ENCODE measurements at places on chromosomes 6 and 20. TPM values are rescaled to one million over a fixed set of nuclear protein-coding genes. Genes with fewer than 3 reads are reported as not detected.

DNA sequence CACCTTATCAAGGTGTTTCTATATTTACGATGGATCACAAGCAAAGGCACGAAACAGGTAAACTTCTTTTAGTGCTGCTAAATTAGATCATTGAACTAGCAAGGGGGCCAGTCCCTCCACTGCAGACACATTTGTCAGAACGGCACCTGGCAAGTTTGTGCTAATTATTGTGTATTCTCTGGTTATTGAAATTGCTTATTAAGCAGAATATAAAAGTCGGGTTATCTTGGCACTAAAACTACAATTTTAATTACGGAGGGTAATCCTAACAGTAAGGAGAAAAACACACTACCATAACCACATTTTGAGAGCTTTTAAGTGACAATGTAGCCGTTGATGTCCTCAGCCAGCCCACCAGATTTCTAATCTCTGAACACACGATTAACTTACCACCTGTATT lies 118.9 kb upstream of the BTN3A2 start:
- no peak for DNase-seq

DNA sequence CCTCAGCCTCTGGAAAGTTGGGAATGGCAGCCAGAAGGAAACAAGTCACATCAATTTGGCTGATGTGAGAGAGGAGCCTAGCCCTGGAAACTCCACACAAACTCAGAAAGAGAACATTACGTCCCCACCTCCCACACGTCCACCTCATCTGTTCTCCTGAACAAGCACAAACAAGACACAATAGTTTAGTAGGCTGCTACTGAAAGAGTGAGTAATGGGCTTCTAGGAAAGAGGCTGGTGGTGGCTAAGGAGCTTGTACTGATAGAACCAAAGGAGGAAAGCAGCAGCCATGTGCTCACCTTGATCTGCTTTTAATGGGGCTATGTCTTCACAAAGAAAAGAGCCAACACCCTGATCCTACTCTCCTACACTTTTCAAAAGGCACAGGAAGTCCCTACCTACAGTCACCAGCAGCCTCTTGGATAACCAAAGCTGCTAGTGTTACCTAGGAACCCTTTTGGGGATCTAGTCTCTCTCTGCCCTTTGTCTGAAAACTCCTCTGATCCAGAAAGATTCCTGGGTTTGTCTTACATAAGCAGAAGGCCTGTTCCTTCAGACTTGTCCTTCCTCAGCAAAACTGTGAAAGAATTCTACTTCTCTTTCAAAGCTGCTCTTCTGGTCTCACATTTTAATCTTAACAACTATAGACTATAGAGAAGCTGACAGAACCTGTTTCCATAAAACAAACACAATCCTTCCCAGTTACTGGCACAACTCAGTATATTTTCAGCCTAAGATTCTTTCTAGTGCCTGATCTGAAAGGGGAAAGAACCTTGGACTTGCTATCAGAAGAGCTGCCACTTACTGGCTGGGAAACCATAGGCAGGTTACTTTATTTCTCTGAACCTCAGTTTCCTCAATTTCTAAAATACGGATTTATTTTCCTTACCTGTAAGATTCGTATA lies 3.1 kb downstream of the PLAGL2 start:
- DNase-seq = no peak

DNA sequence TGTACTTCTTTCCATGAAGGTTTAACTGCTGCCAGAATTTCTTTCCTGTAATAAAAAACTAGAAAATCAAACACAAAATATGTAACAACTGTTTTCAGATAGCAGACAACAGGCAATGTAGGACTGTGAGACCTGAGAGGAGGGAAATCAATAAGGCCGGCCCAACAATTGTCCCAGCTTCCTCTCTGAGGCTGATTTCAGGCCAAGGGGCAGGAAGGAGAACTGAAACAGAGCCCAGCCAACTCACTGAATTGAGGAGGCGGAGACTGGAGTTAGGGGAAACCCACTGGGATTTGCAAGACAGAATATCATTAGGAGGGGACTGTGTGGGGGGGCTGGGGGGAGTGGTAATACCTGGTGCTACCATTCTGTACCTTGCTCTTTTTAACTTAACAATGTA lies 42.2 kb downstream of the FLRT3 start:
- no peak for DNase-seq

GRCh38 chr6:151060766-151061531 lies 178.8 kb upstream of the AKAP12 start:
- DNase-seq = no peak

GRCh38 chr6:170043881-170044790 lies 246.7 kb downstream of the DLL1 start:
- DNase-seq = no peak

DNA sequence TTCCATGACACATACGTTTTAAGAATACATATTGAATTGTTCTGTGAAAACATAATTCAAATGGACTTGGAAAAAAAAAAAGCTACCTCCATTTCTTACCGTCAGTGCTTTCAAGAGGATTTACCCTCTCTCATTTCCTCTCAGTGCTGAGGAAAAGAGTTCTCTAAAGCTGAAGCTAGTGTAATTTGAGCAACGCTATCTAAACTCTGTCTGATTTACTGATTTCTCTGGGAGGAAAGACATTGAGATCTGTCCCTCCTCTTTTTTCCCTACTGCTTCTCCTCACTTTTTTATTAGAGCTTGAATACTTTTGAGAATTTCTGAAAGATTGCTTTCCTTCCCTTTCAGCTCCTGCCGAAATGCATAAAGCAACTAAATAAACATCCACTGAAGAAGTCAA lies 41.2 kb upstream of the GRIK2 start:
- no peak for DNase-seq

DNA sequence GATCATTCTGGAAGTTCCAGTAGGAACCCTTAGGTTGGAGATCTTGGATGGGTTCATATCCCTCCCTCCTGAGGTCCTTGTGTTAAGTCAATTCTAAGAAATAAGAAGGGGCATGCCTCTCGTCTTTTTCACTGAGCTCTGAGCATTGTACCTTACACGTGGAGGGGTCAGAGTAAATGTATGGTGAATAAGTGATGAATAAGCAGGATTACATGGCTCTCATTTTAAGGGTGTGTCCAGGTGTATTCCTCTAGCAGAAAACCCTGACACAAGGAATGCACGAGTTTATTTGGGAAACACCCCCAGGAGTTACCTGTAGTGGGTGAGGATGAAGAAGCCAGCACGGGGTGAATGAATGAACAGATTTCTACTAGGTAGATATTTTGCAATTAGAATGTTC lies 400.2 kb downstream of the KIF16B start:
- no peak for DNase-seq

DNA sequence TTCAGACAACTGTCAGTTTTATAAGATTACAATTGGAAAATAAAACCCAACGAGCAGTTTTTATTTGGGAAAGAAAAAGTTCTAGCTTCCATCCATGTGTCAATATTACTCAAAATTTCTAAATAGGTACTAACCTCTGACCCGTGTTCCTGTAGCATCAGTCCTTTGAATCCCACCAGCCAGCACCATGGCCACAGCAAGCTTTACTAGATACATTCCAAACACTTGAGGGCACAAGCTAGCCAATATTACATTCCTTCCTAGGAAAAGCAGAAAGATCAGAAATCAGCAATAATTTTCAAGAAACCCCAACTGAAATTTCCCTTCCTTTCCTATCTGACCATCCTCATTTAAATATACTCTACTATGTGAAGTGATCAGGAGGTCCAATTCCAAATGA lies 19.2 kb downstream of the ASF1A start:
- no peak for DNase-seq

- DNase-seq = no peak
Measured at GRCh38 chr20:3981132-3981452, 34.3 kb downstream of the RNF24 start.

DNA sequence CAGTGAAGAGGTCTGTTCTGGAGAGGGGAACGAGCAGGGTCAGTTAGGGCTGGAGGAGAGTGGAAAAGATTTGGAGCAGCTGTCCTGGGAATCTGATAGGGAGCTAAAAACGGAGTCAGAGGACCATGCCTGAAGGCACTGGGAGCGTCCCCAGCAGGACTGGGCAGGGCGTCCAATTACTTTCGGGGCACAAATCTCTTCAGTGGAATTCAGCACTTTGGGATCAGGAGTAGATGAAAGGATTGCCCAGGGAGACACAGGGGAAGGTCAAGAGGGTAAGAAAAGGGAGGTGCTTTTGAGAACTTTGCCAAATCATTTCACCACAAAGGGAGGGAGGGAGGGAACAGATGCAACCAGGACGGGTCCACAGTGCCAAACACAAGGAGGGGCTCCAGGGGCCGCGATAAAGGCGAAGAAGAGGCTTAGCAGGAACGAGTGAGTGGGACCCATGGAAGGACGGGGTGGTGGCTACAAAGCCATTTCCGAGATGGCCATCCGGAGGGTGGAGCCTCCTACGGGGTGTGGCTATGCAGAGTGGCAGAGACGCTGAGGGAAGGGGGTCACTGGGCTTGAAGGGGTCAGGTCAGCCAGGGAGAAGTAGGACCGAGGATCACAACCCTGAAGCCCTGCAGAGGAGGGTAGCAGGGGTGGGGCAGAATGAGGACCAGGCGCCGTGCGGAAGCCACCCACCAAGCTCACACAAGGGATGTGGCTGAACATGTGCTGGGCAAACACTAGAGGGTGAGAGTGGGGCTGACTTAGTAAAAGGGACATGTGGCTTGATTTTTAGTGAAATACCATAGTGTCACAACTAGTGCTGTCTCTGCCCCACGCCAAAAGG lies 180.0 kb upstream of the RREB1 start:
- DNase-seq = no peak

GRCh38 chr20:36181934-36182603 lies 27.5 kb downstream of the EPB41L1 start:
- no peak for DNase-seq

The EHMT2 gene
- polyA plus RNA-seq = 29.3 TPM

The CD40 gene
- polyA plus RNA-seq = 7.4 TPM

All from forelimb muscle (tissue), 1 donor.